Ovary (tissue), 10 donors: ENCODE measurements at places on chromosomes 2 and 18.
A peak's percentile ranks its signal among the peaks of the same experiment; 100 is the strongest.

- DNase-seq: no peak
Measured at GRCh38 chr18:33821503-33821902, 243.5 kb downstream of the ASXL3 start.

- no peak for DNase-seq
Measured at GRCh38 chr2:103179798-103180197, 418.0 kb downstream of the TMEM182 start.

- DNase-seq: no peak
Measured at GRCh38 chr18:41928581-41928980, 26.5 kb upstream of the PIK3C3 start.

- no peak for DNase-seq
Measured at GRCh38 chr2:217466805-217467204, 536.0 kb downstream of the TNS1 start.

DNA sequence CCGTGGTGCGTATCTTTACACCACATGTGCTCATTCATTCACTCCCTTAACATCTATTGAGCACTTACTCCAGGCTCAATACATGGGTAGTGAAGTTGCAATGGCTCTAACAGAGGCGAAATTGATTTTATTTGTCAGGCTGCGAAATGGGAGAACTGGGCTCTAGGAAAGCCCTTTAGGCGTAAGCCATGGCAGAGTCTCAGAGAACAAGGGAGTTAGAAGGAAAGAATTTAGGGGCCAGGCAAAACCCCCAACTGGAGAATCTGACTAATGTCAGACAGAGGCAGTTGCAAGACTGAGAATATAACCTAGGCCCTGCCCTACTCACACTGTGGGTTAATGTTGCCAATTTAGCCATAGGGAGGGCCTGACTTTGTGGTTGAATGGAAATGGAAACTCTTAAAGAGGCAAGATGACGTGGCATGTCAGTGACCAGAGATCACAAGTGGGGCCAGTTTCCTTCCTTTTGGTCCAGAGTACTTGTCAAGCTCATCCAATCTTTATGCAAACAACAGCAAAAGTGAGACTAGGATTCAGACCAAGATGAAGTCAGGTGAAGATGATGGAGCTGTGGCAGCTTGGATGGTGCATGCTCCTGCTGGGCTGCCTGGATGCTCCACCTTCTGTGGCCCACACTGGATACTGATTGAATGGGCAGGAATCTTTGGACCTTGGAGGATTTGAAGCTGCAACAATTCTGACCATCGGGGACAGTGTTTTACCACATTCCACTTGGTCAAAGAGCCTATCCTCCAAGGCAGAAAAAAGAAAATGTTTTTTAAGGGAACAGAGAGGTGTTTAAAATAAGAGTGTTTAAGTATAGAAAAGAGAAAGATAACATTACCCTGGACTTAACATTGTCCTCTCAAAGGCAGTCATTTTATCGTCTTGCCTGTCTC, 92.2 kb downstream of the CAPN13 start:
- DNase-seq: no peak

- DNase-seq: no peak
Measured at GRCh38 chr2:119430023-119430498, 1.6 kb upstream of the TMEM37 start.

DNA sequence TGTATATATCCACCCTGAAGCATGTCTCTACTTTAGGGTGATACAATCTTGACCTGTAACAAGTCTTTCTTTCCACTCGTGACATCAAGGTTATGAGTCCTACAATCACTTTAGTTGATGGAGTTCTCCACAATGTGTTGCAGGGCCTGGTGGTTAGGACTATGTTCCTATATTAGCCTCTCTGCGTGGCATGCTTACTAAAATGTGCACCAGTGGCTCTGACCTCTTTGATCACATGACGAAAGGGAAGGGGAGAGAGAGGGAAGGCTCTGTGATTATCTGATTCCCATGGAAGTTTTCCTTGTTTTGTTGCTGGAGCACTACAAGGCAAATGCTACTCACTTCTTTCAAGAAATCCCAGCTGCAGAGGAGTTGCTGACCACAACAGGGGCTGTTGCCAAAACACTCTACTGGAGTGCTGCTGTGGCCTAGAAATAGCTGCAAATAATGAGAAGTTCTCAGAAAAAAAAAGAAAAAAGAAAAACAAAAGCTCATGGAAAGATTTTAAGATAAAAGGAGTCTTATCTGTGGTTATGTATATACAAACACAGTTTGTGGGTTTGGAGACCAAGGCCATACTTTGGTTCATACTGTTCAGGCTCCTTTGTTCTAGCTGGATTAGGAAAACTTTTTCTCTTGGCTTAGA, 272.8 kb upstream of the MMADHC start:
- no peak for DNase-seq

GRCh38 chr18:51110073-51110797, 80.2 kb downstream of the SMAD4 start:
- peak; percentile 50 for DNase-seq
